ENCODE measurements at places on chromosomes 5 and 9.

DNA sequence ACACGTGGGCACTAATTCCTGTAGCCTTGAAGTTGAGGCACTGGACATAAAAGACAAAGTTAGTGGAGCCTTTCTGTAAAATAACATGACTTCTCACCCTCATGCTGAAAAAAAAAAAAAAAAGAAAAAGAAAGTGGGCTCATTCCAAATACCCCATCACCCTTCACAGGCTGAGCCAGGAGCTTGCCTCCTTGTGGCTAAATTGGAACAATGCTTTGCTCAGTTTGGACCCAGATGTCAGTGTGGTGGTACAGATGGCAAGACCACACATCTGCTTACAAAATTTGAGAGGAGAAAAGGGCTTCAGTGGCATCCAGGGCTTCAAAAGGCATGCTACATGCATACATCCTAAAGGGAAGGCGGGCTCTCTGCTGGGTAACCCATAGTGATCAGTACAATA is 342.8 kb downstream of the EBF1 start:
- DNase-seq: no peak

DNA sequence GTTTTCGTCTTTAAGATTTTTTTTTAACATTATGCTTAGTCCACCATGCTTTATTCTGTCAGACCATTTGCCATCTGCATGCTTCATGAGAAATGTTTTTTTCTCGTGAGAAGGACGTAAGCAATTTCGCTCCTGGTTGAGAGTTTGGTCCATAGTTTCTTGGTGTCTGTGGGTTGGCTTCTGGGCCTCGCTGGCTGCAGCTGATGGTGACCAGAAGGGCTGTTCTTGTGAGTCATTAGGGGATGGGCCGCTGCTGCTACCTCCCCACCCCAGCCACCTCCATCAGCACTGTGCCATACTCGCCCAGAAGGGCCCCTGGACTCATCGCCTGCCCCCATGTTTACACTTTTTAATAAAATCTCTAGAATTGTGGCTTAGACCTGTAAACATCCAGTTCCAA is 11.4 kb downstream of the SYK start:
- no peak for DNase-seq

DNA sequence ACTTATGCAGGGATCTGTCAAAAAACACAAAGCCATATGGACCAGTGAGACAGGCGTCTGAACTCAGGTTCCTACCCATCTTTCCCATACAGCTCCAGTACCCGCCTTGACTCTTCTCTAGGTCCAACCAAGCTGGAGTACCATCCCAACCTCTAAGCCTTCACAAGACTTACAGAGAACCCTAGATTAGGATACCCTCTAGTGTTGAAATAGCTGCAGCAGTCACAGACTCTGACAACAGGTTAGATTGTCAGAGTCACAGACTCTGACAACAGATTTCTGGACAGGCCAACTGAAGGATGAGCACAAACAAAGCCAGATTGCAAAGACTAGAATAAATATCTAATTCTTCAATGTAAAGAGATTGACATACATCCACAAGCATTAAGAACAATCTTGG is 266.1 kb downstream of the GRIA1 start:
- DNase-seq: no peak

DNA sequence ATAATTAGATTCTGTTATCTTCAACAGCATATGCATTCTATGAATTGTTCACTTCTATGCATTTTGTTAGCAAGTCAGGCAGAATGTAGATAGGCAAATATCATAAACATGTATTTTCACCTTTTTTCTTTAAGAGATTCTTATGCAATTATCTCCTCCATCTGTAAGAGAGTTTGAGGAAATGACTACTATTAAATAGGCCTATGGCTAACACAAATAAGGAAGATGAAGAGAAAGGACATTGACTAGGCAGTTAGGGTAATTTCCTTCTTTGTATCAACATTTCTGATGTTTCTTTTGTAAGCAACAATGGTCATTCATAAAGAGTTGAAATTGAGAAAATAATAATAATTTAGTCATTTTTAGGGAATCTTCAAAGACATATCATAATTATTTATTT is 145.2 kb upstream of the CDH12 start:
- no peak for DNase-seq

DNA sequence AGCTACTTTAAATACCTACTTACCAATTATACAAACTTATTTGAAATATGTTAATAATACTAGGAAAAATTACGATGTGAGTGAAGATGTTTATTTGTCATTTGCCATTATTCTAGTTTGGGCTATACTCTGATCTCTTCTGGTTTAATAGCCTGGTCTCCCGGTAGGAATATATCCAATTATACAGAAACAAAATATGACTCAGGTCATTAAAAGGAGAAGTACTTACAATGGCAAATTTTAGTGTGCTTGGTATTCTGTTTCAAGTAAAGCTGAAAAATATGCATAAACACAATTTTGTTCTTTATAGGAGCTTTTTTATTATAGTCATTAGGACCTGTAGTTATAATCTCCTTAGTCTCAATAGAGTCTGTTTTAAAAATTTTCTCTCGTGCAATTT is 176.8 kb downstream of the SLCO4C1 start:
- DNase-seq: no peak

DNA sequence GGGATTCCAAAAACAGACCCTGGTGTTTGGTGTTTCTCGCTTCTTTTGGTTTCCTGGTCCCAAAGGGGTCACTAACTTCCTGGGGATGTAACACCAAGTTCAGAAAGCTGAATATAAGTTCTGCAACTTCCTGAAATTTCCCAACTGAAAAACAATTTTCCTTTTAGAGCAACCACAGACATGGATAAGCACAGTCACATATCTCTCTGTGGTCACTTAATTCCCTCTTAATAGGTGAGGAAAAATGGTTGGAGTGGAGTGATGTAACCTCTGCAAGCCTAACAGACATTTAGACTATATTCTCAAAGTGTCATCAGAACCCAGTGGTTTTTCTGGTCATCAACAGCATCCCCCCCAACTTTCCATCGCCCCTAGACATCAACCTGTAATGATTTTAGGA is 135.3 kb downstream of the PRELID2 start:
- DNase-seq: no peak
